CD4-positive, alpha-beta T cell treated with Interleukin-4 for 4 hours (primary cell): ENCODE measurements at places on chromosomes 4 and X.

DNA sequence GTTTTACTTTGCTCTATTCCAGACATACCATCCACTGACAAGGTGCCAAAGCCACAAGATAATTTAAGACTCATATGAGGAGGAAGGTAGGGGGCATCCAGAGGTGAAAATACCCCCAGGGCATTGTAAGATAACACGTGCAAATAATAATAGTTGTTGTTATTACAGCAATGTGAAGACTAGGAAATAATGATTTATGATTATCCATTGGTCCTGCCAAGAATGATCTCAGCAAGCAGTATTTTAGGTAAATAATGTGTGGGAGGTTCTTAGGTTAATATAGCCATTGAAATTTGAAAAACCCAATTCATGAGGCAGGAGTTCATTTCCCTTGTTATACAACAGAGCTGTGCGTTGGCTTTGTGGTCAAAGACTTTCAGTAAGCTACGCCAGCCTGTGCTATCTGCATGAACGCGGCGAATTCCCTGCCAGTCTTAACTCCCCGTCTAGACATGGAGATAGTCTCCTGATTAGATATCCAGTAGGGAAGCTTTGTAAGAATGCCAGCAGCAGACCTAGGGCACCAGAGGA, 47.2 kb upstream of the MXRA5 start:
- no peak for DNase-seq

DNA sequence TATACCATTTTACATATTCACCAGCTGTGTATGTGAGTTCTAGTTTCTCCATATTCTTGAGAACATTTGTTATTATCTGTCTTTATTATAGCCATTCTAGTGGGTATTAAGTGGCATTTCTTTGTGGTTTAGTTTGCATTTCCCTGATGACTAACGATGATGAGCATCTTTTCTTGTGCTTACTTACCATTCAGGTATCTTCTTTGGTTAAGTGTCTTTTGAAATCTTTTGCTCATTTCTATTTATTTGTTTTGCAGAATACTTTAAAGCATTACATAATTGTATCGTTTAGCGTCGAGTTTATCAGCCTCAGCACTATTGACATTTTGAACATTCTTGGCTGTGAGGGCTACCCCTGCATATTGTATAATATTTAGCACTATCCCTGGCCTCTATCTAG, 85.4 kb downstream of the FRMPD4 start:
- DNase-seq, result no peak

DNA sequence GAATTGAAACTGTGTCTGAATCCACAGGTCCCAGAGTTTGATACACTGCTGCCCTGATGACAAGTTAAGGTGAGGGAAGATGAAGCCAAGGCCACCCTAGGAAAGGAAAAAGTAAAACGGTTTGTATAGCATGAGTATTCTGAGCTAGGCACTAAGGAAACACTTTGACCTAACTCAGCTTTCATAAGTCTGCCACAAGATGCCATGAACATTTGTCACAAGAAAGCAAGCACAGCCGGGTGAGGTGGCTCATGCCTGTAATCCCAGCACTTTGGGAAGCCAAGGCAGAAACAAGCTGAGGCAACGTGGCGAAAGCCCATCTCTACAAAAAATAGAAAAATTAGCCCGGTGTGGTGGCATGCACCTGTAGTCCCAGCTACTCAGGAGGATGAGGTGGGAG, 34.2 kb downstream of the ELOVL6 start:
- no peak for DNase-seq

DNA sequence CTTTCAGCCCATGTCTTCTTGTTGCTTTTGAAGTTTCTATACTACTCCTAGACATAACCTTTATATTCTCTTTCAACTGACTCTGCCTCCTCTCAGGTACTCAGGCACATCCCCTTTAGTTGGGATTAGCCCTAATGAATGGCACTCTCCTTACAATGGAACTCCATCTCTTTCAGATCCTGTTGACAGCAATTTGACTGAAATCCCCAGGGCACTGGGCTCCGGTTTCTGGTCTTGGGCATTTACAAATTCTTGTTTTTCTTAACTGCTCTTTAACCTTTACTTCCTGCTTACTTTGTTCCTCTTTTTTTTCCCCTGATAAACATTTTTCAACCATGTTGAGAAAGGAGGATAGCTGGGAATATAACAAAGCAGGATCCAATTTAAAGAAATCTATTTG, 68.9 kb downstream of the ENOX2 start:
- DNase-seq, result no peak

DNA sequence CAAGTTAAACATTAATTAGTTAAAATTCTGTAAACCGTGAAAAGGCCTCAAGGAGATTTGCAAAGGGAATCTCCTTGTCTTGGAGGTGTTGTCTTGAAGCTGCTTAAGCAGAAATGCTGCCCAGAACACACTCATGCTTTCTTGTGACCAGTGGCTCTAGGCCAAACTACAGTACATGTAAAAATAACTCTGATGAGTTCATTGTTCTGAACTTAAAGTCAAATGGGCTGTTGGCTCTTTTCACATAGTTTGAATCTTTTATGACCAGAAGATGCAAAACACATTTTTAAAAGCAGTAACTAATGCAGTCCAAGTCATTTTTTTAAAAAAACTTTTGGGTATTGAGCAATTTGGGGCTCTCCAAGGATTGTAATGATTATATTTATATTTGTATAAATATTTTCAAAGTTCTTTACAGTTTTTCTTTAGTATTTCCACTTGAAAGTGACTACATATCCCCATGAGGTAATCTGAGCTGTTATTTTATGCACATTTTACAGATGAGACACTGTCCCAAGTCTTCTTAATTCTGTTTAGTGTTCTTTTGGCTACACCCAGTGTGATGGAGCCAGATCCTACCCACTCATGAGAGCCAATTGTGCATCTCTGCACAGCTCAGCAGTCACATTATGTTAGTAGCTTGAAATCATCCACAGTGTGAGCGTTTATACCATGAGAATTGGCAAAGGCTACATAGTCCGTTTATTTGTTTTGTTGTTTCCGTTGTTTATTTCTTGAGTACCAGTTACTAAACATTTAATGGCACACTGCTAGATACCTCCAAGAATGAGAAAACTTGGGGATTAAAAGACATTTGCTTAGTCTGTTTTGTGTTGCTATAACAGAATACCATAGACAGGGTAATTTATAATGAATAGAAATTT, 112.8 kb upstream of the ATXN3L start:
- no peak for DNase-seq

- DNase-seq, result no peak
Observed at GRCh38 chr4:153919667-153920066, 130.8 kb upstream of the SFRP2 start.

- DNase-seq, result no peak
Observed at GRCh38 chrX:30612250-30612655, 34.7 kb upstream of the TASL start.

- DNase-seq, result no peak
Observed at GRCh38 chrX:152813206-152813605, 17.4 kb downstream of the CETN2 start.

DNA sequence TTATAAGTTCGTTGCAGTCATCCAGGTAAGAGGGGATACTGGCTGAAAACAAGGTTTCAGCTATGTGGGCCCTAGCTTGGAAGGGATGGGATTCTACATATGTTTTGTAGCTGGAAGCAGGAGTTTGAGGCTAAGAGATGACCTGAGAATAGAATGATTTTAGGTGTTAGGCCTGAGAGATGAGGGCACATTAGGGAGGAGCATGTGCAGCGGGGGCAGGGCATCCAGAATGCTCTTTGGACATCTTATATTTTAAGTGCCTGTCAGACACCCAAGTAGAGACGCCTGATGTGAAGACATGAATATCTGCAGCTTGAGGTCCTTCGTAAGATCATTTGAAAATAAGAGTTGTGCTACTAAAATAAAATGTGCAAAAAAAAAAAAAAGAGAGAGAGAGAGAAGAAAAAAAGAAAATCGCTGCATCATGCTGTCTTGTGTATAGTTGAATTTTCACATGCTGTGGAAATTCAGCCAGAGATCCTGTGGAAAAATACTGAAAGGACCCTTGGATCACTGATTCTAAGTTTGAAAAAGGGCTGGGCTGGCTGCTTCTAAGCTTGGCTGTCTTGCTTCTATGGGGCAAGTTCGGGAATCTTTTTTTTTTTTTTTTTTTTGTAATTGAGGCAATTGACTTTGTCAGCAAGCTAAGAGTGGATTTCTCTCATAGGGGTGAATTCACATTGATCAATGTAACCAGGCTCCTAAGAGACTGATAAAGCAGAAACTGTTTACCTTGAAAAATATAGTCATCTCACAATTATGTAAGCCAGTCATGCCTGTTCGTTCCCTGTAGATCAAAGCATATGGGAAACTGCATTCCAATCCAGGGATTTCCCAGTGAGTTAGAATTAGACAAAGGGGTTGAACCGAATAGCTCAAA, 341.0 kb upstream of the GATB start:
- no peak for DNase-seq

DNA sequence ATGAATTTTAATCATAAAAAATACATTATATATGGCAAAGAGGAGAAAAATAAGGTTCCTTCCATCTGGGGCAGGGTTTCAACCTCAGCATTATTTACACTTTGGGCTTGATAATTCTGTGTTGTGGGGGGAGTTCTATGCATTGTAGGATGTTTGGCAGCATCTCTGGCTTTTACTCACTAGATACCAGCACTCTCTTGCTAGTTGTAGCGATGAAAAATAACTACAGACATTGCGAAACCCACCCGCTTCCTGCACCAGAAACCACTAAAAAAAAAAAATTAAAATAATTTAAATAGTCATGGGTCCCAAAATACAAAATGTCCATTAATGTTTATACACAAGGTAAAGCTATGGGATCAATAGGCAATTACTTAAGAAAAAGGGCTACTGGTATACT, 52.7 kb downstream of the PPP3CA start:
- no peak for DNase-seq

GRCh38 chr4:147975933-147976928, 244.3 kb downstream of the ARHGAP10 start:
- no peak for DNase-seq

GRCh38 chr4:15920723-15921591, 17.6 kb downstream of the FGFBP1 start:
- DNase-seq, result no peak

- DNase-seq, result no peak
Observed at GRCh38 chrX:126770179-126770578, 49.4 kb upstream of the PRR32 start.

DNA sequence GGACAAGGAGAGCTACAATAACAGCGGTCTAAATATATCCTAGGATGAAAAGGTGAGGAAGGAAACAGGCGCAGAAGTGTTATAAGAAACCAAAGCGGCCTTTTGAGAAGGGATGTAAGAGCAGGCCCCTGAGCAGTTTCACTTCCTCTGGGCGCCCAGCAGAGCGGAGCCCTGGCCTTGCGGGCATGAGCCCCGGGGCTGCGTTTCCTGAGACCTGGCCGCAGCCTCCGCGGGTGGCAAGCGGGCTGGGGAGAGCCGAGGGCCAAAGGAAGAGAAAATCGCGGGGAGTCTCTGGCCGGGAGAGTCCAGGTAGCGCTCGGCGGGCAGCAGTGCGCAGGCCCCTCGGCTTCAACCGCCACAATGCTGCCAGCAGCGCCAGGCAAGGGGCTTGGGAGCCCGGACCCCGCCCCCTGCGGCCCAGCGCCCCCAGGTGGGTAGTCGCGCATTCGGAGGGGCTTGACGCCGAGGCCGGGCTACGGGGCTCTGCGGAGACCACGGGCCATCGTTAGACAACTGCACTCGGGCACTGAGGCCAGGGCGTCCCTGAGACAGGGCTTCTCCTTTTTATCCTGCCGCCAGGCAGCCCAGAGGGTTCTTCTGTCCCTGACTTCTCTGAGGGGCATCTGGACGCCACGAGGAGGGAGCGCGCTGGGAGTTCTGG, at the start of gene BANK1:
Gene BANK1, plus strand, starts transcription at position 210 of the 661 bp plus-strand sequence. Its CDS starts 151 bp downstream, at position 361.
- peak; percentile 9 for DNase-seq

GRCh38 chr4:182023469-182023868, 219.7 kb upstream of the TENM3 start:
- DNase-seq, result no peak

DNA sequence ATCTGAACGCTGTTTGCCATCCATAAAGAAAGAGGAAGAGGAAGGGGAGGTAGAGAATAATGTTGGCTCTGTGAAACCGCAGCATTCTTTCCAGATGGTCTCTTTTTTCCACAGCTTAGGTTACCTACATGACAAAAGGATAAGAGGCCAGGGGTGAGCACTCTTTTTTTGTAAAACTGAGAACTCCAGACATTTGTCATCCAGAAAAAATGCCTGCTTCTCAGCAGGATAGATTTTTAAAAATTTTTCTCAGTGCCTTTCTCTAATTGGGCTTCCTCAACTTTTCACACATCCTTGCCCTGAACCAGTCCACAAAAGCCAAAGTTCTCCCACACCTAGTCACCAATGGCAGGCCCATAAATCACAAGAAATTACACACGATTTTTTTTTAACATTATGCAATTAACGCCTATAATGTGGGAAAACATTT, 158.1 kb upstream of the TENM3 start:
- DNase-seq, result no peak

DNA sequence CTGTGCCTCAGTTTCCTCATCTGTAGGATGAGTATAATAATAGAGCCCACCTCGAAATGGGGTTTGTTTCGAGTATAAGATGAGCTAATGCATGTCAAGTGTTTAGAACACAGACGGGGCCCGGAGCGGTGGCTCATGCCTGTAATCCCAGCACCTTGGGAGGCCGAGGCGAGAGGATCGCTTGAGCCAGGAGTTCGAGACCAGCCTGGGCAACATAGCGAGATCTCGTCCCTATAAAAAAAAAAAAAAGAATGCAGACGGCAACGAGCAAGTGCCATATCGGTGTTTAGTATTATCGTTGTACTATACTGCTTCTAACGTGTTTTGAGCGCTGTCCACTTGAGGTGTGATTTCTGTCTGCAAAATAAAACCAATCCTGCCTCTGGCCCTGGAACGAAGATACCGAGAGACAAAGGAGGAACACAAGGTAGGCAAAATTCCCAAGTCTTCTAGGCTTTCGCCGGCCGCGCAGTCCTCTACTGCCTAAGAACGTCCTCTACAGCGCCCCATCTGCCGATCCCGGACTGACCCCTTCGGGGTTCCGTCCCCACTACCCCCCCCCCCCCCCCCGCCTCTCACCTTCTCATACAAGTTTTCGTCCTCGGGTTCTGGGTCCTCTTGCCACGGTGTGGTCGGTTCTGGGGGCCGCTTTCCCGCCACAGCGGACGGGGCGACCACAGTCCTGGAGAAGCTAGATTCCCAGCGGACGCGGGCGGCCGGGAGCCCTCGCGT, 442 bp downstream of the NDUFB11 start:
- DNase-seq, result peak; percentile 11

- no peak for DNase-seq
Observed at GRCh38 chr4:147078875-147079658, 133.4 kb upstream of the TTC29 start.

DNA sequence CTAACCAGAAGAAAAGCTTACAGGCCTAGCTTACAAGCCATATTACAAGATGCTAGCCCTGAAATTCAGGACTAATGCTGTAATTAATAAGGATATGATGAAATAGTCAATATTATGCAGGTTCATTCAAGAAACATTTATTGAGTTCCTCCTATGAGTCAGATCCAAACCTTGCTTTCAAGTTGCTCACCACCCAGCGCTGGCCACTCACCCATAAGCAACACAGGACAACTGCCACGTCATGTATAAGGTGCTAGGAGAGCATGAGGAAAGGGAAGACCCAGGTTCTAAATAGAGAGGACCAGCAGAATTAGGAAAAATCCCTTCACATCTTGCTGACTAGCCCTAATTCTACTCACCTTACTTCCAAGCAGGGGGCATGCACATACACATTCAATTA, 23.3 kb downstream of the MAML3 start:
- no peak for DNase-seq

GRCh38 chr4:41692717-41693345, 55.7 kb downstream of the PHOX2B start:
- peak; percentile 14 for DNase-seq

- no peak for DNase-seq
Observed at GRCh38 chr4:173288698-173289352, 45.3 kb downstream of the HMGB2 start.
